ENCODE measurements at places on chromosomes 2 and 18.

- H3K4me3 ChIP-seq: no peak overlapping the region
- no peaks in the 10 kb centered on the region for H3K27me3 ChIP-seq
- H3K36me3 ChIP-seq: no peaks in the 10 kb centered on the region
- no peak overlapping the region for H3K27ac ChIP-seq
- DNase-seq: no peak
Observed at GRCh38 chr2:106990297-106990696, 104.3 kb upstream of the ST6GAL2 start.

DNA sequence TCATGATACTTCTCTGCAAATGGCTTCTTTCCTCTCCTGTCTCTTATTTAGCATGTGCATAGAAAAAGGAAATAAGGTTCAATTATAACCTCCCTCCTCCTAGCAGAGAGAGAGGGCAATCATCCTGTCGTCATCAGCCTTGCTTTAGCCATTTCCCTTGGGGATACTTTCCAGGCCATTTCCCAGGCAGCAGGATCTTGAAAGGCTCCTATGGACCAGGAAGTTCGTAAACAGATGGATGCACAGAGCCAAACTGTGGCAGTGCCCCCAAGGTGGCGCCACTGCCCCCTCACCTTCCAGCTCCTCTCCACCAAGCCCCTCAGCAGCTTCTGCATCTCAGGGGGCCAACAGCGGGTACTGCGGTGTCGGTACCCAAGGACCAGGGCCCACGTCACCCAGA is 157.4 kb downstream of the DTNA start:
- peak overlapping the region; percentile 45 for H3K4me3 ChIP-seq
- H3K27ac ChIP-seq: peak overlapping the region; percentile 70
- DNase-seq: peak; percentile 10
- H3K4me1 ChIP-seq: peaks cover 19% of the 10 kb centered on the region
- H3K36me3 ChIP-seq: no peaks in the 10 kb centered on the region

DNA sequence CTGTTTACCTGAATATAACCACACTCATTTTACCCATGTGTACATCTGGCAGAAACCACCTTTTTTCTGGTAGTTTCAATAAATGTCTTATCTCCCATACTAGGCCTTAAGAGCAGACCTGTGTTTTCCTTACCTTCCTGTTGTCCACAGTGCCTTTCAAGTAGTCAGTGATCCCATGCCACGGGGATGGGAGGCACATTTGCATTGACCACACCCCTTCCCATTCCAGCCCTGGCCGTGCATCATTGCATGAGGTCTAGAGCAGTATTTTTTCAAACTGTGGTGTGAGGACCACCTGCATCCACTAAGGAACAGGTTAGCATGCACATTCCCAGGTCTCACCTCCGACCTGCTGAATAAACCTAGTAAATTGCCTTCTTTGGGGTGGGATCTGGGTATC is 165.2 kb upstream of the FOSL2 start:
- H3K4me1 ChIP-seq: no peaks in the 10 kb centered on the region
- no peak overlapping the region for H3K27ac ChIP-seq
- no peaks in the 10 kb centered on the region for H3K36me3 ChIP-seq

- H3K36me3 ChIP-seq: no peaks in the 10 kb centered on the region
- H3K4me1 ChIP-seq: no peaks in the 10 kb centered on the region
- no peaks in the 10 kb centered on the region for H3K27me3 ChIP-seq
- H3K4me3 ChIP-seq: no peak overlapping the region
- DNase-seq: no peak
- no peak overlapping the region for H3K27ac ChIP-seq
Observed at GRCh38 chr2:228503731-228504130, 322.2 kb upstream of the SPHKAP start.

DNA sequence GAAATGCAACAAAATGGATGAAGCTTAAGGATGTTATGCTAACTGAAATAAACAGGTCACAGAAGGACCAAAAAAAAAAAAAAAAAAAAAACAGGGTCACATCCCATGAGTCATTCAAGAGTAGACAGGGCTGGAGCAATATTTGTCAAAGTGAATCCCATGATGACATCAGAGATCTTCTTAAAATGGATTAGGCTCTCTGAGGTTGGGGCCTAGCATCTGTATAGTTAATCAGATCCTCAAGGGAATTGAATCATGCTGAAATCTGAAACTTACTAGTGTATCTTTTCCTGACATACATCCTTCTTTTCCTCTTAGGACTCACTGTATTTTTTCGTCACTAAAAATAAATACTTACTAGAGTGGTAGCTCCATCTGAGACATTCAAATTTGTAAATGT is 380.6 kb upstream of the NXPH2 start:
- no peak for DNase-seq
- no peak overlapping the region for H3K4me3 ChIP-seq
- no peaks in the 10 kb centered on the region for H3K27me3 ChIP-seq

- H3K36me3 ChIP-seq: no peaks in the 10 kb centered on the region
- H3K27ac ChIP-seq: no peak overlapping the region
- H3K4me1 ChIP-seq: no peaks in the 10 kb centered on the region
- no peaks in the 10 kb centered on the region for H3K27me3 ChIP-seq
- DNase-seq: no peak
Observed at GRCh38 chr2:122261911-122262310, 506.5 kb downstream of the TSN start.

GRCh38 chr18:8337211-8337610 is 272.0 kb upstream of the RAB12 start:
- H3K27me3 ChIP-seq: no peaks in the 10 kb centered on the region
- no peak overlapping the region for H3K4me3 ChIP-seq
- H3K36me3 ChIP-seq: no peaks in the 10 kb centered on the region
- DNase-seq: no peak
- H3K4me1 ChIP-seq: peaks cover 6% of the 10 kb centered on the region

GRCh38 chr2:101560780-101561315 is 85.9 kb upstream of the RFX8 start:
- peaks cover 10% of the 10 kb centered on the region for H3K4me1 ChIP-seq
- no peaks in the 10 kb centered on the region for H3K27me3 ChIP-seq
- H3K27ac ChIP-seq: no peak overlapping the region
- H3K36me3 ChIP-seq: no peaks in the 10 kb centered on the region
- no peak overlapping the region for H3K4me3 ChIP-seq

- H3K36me3 ChIP-seq: no peaks in the 10 kb centered on the region
- no peaks in the 10 kb centered on the region for H3K27me3 ChIP-seq
- peaks cover 10% of the 10 kb centered on the region for H3K4me1 ChIP-seq
- no peak for DNase-seq
Observed at GRCh38 chr2:62340994-62341484, 145.1 kb downstream of the B3GNT2 start.

- H3K27me3 ChIP-seq: no peaks in the 10 kb centered on the region
- no peak overlapping the region for H3K4me3 ChIP-seq
- no peaks in the 10 kb centered on the region for H3K4me1 ChIP-seq
- no peaks in the 10 kb centered on the region for H3K36me3 ChIP-seq
- DNase-seq: no peak
- no peak overlapping the region for H3K27ac ChIP-seq
Observed at GRCh38 chr2:79700651-79701050, 187.8 kb downstream of the CTNNA2 start.

GRCh38 chr2:227180770-227181169 is 16.3 kb downstream of the COL4A3 start:
- no peaks in the 10 kb centered on the region for H3K36me3 ChIP-seq
- DNase-seq: no peak
- H3K27ac ChIP-seq: no peak overlapping the region
- peaks cover 4% of the 10 kb centered on the region for H3K4me1 ChIP-seq
- no peaks in the 10 kb centered on the region for H3K27me3 ChIP-seq

DNA sequence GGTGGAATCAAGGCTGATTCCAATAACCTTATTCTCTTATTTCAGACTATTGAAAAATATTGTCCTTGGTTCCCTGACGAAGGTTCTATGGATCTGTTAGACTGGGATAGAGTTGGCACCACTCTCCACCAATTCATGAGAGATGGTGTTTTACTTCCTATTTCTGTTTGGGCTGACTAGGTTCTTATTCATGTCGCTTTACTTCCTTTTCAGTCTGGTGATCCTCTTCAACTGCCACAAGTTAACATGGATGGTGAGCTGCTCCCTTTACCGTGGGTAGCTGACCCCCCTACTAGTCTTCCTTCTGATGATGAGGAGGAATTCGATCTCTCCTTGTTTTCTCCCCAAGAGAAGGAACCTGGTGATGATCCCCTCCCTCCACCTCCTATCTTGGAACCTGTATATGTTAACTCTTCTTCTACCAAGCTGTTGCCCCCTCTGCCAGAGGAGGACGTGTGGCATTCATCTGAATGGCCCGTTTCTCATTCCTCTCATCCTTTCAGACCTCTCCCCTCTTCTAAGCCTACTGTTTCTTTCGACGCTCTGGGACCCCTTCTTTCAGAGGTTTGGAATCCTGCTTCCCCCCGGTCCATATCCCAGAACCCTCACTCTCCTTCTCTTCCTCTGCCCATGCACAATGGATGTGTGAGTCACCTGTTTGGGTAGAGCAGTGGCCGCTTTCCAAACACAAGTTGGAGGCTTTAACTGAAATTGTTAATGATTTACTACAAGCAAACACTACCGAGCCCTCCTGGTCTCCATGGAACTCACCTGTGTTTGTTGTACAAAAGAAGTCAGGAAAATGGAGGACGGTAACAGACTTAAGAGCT is 13.5 kb upstream of the CNOT11 start:
- no peaks in the 10 kb centered on the region for H3K4me1 ChIP-seq
- H3K27ac ChIP-seq: no peak overlapping the region
- H3K27me3 ChIP-seq: no peaks in the 10 kb centered on the region
- H3K4me3 ChIP-seq: no peak overlapping the region
- H3K36me3 ChIP-seq: peaks cover 3% of the 10 kb centered on the region

DNA sequence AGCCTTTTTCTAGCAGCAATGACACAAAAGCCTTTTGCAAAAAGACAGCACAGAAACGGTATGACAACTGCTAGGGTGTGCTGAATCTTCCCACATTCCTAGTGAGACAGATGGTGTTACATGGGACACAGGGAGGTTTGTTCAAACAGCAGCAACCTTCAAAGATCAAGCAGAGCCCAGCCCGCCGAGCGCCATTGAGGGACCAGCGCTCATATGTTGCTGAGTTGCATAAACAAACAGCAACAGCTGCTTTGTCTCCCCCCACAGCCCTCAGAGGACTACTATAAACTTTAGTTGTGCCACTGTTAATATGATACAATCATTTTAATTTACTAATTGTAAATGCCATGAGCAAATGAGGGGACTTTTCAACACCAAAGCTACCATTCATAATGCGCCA is 117.7 kb downstream of the ZEB2 start:
- H3K27ac ChIP-seq: no peak overlapping the region
- no peak for DNase-seq
- H3K4me1 ChIP-seq: peaks cover 31% of the 10 kb centered on the region
- H3K4me3 ChIP-seq: no peak overlapping the region

GRCh38 chr18:55152801-55153200 is 193.5 kb upstream of the CCDC68 start:
- no peak for DNase-seq
- H3K27me3 ChIP-seq: no peaks in the 10 kb centered on the region
- no peak overlapping the region for H3K27ac ChIP-seq
- no peaks in the 10 kb centered on the region for H3K36me3 ChIP-seq
- H3K4me3 ChIP-seq: no peak overlapping the region

DNA sequence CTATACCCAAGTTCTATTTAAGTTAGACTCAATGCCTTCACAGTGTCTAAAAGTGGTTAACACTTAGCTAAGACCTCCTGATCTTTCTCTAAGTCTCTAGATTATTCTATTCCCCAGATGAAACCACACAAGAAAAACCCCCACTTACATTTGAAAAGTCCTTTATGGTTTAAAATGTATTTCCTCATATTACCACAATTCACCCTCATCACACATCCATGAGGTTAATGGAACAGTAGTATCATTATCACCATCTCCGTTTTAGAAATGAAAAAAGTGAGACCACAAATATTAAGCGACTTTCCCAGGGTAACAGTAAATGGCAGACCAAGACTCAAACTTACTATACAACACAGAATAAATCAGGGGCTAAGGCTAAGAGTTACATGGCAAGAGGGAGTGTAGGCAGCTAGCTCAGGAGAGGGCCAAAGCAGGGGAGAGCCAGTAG is 28.6 kb downstream of the EPG5 start:
- H3K4me3 ChIP-seq: no peak overlapping the region
- H3K27me3 ChIP-seq: no peaks in the 10 kb centered on the region
- H3K36me3 ChIP-seq: peaks cover 13% of the 10 kb centered on the region
- H3K4me1 ChIP-seq: no peaks in the 10 kb centered on the region

GRCh38 chr2:40279482-40279881 is 172.4 kb downstream of the SLC8A1 start:
- peaks cover 7% of the 10 kb centered on the region for H3K4me1 ChIP-seq
- H3K27me3 ChIP-seq: no peaks in the 10 kb centered on the region
- no peak overlapping the region for H3K27ac ChIP-seq
- no peak for DNase-seq

DNA sequence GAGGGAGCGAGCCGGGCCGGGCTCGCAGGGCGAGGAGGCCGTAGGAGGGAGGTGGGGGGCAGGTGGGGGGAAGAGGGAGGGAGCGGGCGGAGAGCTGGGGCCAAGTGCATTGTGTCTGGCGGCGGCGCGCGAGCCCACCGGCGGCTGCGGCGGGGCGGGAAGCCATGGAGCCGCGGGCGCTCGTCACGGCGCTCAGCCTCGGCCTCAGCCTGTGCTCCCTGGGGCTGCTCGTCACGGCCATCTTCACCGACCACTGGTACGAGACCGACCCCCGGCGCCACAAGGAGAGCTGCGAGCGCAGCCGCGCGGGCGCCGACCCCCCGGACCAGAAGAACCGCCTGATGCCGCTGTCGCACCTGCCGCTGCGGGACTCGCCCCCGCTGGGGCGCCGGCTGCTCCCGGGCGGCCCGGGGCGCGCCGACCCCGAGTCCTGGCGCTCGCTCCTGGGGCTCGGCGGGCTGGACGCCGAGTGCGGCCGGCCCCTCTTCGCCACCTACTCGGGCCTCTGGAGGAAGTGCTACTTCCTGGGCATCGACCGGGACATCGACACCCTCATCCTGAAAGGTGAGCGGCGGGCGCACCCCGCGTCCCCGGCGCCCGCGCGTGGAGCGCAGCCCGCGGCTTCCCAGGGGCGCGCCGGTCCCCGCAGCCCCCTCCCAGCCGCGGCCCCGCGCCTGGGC is at the start of gene TMEM178A:
TMEM178A (plus strand) TSS at position 107 of the 680 bp plus-strand sequence; CDS start at position 165, 58 bp downstream.
- peaks cover 22% of the 10 kb centered on the region for H3K4me1 ChIP-seq
- H3K27me3 ChIP-seq: peaks cover 44% of the 10 kb centered on the region
- DNase-seq: peak; percentile 37
- H3K27ac ChIP-seq: peak within 1 kb of the TSS; percentile 94
- H3K36me3 ChIP-seq: no peaks in the 10 kb centered on the region
- H3K4me3 ChIP-seq: peak within 1 kb of the TSS; percentile 97

GRCh38 chr2:160253440-160254188 is 53.5 kb upstream of the ITGB6 start:
- DNase-seq: no peak
- no peaks in the 10 kb centered on the region for H3K27me3 ChIP-seq
- no peaks in the 10 kb centered on the region for H3K4me1 ChIP-seq

DNA sequence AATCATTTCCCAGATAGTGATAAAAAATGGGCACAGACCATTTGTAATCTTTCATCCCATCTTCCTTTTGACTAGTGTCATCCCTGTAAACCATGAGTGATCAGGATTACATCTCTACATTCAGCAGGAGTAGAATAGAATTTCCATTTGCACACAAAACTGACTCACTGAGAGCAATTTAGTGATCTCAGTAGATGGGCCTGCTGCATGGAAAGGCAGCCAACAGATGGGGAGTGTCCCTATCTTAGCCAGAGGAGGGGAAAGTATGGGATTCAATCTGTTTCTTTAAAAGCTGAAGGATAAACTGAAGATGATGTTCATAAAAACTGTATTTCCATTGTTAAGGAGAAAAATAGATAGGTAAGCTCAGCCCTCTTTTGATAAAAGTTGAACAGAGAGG is 441.7 kb downstream of the ZNF521 start:
- no peak overlapping the region for H3K4me3 ChIP-seq
- H3K27ac ChIP-seq: no peak overlapping the region
- H3K36me3 ChIP-seq: peaks cover 4% of the 10 kb centered on the region

- no peak overlapping the region for H3K4me3 ChIP-seq
- no peak overlapping the region for H3K27ac ChIP-seq
- peaks cover 6% of the 10 kb centered on the region for H3K4me1 ChIP-seq
- DNase-seq: no peak
Observed at GRCh38 chr18:54606835-54607212, 15.8 kb downstream of the DYNAP start.

Data from neural crest cell (in vitro differentiated cells).